ENCODE measurements at places on chromosomes 6 and 20. TPM values are rescaled to one million over a fixed set of nuclear protein-coding genes. Genes with fewer than 3 reads are reported as not detected.

GRCh38 chr20:62553136-62553837 is 77.5 kb upstream of the GATA5 start:
- no peak for DNase-seq

DNA sequence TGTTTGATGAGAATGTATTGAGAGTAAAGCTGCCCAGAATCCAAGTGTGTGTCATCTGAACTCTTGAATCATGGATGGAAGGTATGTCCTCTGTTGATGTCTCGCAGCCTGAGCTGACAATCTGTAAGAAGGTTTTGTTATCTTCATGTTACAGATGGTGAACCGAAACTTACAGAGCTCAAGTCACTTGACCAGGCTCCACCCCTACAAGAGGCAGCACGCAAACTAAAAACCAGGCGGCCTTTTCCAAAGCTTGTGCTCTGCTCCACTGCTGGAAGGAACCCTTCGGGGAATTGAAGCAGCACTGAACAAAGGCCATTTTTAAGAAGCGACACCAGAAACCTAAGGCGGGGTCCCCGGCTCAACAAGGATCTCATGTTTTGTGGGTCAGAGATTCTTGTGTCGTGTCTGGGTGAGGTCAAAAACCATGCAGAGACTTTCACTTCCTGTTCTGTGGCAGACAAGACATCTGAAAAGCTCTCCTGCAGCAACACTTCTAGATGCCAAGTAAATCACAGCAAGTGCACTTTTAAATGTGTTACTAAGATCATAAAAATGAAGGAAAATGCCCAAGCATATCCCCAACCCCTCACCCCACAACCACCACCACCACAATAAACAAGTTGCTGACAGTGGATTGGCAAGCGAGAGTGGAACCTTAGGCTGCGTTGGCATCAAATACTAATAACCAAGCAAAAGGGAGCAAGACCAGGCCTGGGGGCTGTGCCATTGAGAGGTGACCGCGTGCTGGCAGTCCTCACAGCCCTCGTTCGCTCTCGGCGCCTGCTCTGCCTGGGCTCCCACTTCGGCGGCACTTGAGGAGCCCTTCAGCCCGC is 27.3 kb downstream of the NQO2 start:
- no peak for DNase-seq

DNA sequence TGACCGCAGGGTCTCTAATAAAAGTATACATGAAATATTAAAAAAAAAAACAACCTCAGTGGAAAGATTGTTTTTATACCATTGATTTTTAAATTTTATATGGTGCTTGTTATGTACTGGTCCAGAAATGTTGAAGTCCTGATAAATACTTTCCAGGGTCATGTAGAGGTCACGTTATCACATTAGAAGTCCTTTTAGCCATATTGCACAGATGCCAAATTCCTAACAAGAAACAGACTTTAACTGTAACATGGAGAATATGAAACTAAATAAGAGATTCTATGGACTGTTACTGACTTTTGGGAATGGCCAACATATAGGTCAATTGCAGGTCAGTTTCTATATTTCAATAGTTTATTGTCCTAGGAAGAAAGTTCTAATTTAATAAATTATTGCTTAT is 89.0 kb downstream of the ADGRB3 start:
- no peak for DNase-seq

- DNase-seq: no peak
Observed at GRCh38 chr6:159467473-159468041, 225.5 kb downstream of the SOD2 start.

- DNase-seq: no peak
Observed at GRCh38 chr6:108247965-108248536, 12.8 kb downstream of the SNX3 start.

- no peak for DNase-seq
Observed at GRCh38 chr6:153621070-153621469, 418.0 kb upstream of the OPRM1 start.

DNA sequence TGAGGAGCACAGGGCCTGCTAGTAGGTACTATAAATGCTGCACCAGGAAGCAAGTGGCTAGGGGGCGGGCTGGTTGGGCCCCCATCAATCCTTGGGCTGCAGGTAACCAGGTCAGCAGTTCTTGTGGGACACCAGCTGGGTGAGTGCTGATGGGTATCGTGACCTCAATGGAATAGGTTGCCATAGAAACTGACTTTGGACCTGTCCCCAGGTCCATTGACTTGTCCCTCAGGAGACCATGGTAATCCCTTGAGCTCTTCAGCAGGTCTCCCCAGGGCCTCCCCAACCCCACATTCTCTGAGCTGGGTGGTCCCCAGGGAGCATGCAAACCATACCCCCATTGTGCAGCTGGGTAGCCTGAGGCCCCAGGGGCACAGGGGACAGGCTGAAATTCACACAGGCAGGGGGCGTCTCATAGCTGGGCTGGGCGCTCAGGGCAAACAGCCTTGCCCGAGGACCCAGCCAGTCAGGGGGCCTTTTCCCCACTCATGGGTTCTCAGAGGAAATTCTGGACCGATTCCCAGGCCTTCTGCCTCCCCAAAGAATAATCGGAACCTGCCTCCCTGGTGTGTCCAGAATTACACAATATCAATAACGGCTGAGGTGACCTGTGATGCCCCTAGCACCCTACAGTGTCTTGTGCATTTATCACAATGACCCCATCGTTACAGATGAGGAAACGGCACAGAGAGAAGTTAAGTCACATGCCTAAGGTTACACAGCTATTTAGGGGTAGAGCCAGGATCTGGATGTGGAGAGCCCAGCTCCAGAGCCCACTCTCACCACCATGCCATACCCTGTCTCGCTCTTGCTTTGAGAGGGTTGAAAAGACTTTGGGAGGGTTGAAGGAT is 35.9 kb downstream of the SRC start:
- no peak for DNase-seq

DNA sequence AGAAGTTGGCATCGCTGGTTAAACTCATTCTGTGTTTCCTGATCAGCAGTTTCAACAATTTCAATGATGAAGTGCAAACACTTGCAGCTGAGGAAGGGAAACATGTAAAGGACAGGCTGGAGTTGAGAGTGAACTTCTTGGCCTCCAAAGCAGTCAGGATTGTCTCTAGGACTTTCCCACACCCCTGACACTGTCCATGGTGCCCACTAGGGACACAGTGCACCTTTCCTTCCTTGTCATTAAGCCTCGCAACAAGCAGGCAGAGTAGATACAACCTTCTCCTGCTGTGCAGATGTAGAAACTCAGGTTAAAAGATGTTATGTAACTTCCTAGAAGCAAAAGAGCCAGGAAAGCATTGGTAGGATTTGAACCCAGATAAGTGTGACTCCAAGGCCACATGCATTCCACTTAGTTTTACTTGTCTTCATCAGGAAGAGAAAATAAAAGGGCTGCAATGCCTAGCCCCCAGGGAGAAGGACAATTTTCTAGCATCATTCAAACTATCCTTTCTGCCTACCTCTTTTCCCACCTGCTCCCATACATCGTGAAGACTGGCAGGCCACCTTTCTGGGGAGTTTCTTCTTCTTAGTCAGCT is 39.2 kb upstream of the IL17A start:
- DNase-seq: no peak

DNA sequence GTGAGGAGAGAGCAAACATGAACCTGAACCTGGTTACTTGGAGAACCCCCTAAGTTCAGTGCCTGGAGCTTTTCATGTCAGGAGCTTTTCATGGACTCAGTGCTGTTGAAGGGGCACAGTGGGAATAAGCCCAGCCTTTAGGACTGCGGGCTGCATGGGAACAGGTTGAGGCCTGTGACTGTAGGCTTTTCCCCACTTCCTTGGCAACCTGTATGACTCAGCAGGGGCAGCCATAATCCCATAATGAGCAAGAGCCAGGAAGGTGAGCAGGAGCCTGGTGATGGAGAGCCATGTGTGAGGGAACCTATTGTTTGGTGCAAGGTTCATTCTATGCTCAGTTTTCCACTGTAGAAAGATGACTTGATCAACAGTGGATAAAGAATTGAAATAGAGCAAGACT is 23.4 kb downstream of the MEP1A start:
- no peak for DNase-seq

GRCh38 chr20:48597521-48598302 is 230.1 kb downstream of the PREX1 start:
- no peak for DNase-seq

DNA sequence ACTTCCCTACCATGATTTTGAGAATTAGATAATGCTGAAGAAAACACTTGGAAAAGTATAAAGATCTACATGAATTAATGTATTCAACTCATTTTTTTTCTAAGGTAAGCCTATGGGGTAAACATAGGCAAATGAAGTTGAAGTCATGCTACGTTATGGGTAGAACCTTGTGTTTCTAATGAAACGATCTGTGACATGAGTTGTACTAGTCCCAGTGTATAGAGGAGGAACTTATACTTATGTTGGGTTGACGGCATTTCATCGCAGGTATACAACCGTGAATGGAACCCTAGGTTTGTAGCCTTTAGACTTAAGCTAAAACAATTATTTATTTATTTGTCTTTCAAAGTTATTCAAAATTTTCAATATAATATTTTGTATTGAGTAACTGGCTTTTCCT is 2.6 kb downstream of the SLC35F1 start:
- no peak for DNase-seq

- DNase-seq: no peak
Observed at GRCh38 chr6:46998436-46999017, 43.6 kb downstream of the ADGRF1 start.

DNA sequence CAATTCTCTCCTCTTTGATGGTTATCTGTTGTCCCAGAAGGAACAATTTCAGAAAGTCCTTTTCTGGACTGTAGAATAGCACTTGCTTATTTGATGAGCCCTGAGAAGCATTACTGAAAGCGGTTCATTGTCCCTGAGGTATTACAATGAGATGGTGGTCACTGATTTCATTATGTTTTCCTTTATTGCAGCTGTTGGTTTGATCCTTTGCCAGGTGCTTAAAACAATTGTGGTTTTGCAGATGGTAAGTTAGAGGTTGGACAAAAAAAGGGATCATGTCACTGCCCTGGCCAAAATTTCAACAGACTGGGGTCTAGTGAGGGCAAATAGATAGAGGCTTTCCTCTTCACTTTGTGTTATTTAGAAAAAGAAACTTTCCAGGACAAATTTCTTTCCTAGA is 61.9 kb downstream of the ESR1 start:
- DNase-seq: no peak

DNA sequence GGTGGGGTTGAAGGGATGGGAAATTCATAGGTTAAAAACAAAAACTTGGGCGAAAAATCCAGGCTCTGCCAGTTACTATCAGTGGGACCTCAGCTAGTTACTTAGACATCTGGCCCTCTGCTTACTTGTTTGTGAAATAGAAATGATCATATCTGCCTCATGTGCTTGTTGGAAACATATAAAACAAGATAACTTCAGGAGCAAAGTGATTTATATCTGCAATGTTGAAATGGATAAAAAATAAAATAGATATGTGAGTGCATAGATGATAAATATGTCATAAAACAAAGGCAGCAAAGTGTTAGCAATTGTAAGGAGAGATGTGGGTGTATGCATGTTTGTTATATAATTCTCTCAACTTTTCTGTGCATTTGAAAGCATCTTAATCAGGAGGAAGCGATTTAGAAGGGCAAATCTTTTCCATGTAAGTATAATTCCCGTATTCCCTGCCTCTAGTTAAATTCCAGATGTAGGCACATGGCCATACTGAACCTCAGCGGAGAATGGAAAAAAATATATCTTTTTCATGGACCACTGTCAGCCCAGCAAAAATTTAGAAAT is 579.0 kb upstream of the FLRT3 start:
- DNase-seq: peak; percentile 7

DNA sequence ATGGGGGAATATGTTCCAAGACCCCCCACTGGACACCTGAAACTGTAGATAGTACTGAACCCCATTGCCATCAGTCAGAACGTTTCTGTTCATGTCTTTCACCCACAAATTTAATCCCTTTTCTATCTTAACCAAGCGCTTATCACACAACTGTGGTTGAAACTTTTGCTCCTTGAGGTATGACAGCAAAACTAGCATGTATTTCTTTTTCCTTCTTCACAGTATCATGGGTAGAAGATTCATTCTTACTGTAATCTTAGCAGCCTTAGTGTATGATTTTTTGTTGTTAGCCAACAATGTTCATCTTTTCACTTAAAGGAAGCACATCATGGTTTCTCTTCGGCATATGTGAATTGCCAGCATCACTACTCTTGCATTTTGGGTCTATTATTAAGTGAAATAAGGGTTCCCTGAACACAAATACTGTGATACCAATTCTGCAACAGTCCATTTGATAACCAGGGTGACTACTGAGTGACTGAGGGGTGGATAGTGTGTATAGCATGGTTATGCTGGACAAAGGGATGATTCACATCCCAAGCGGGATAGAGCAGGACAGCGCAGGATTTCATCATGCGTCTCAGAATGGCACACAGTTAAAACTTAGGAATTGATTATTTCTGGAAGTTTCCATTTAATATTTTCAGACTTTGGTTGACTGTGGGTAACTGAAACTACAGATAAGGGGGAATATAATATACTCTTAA is 41.8 kb downstream of the KCNS1 start:
- DNase-seq: no peak

GRCh38 chr20:58555078-58555765 is 40.0 kb upstream of the APCDD1L start:
- DNase-seq: no peak

DNA sequence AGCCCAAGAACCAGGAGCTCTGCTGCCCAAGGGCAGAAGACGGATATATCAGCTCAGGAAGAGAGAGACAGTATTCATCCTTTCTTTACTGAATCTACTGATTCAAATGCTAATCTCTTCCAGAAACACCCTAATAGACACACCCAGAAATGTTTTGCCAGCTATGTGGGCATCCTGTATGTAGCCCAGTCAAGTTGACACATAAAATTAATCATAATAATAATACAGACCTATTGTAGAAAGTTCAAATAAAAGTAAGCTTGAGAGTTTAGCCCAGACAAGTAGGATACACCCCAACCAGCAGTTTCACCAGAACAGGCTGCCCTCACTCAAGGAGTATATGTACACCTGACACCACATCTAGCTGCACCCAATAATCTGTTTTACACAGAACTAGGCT is 73.9 kb upstream of the VGLL2 start:
- no peak for DNase-seq

DNA sequence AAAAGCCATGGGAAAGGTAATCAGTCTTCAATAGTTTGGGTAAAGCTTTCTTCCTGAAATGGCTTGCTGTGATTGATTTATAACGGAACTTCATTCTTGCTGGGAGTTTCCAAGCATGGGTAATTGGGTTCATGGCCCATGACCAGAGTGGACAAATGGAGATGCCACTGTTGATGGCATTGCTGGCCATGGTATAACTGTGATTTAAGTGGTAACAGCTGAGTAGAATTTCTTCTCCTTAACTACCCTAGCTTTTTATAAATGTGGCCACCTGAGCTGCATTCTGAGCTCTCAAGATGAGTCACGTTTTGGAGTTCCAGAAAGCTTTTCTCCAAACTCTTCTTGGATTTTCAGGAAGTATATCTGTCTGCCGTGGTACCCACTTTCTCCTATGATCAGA is 39.9 kb upstream of the SNRPB2 start:
- no peak for DNase-seq

- no peak for DNase-seq
Observed at GRCh38 chr6:133241086-133241900, at the start of gene EYA4. Gene EYA4 (plus strand): TSS chr6:133241357. CDS start chr6:133274781, 33,424 bp downstream.

- no peak for DNase-seq
Observed at GRCh38 chr6:28710466-28711191, 184.9 kb downstream of the GPX5 start.

The BNIP5 gene
- not detected for total RNA-seq

The TP53TG5 gene
- total RNA-seq: not detected

The FAM209B gene
- total RNA-seq: not detected

The MEP1A gene
- total RNA-seq: not detected

The REM1 gene
- not detected for total RNA-seq

The SULF2 gene
- total RNA-seq: 27.9 TPM

The HTR1E gene
- total RNA-seq: not detected

The FAM184A gene
- 0.07 TPM for total RNA-seq

The ENPP4 gene
- not detected for total RNA-seq

All from G401 (cell line).